ENCODE measurements at places on chromosomes 11 and 22.

GRCh38 chr22:46109474-46110003 lies 40.8 kb upstream of the PPARA start:
- no peak for DNase-seq

DNA sequence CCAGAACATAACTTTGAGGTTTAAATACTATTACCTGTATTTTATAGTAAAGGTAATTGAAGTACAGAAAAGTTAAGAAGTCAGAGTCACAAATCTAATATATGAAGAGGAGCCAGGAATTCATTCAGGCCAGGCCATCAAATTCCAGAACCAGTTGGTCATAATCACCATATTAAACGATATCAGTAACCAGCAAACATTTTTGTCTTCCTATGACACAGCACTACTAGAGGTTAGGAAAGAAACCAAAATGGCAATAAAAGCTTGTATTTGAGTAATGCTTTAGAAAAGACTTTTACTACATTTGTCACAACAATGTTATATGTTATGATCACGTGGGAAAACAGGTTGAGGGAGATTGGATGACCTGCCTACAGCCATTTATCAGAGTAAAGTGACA lies 62.2 kb downstream of the DKK3 start:
- no peak for DNase-seq

GRCh38 chr11:132872211-132872610 lies 660.1 kb downstream of the OPCML start:
- DNase-seq, result peak; percentile 2

DNA sequence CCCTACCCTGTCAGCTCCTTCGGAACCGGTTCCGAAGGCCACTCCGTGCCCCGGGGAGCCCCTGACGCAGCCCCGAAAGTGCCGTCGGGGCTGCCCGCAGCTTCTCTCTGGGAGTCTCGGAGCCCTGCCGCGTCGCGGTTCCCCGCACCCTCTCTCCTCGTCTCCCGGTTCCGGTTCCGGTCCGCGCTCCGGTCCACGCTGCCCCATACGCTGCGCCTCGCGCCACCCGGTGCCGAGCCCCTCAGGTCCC lies 618 bp downstream of the MTA2 start:
- peak; percentile 49 for DNase-seq

DNA sequence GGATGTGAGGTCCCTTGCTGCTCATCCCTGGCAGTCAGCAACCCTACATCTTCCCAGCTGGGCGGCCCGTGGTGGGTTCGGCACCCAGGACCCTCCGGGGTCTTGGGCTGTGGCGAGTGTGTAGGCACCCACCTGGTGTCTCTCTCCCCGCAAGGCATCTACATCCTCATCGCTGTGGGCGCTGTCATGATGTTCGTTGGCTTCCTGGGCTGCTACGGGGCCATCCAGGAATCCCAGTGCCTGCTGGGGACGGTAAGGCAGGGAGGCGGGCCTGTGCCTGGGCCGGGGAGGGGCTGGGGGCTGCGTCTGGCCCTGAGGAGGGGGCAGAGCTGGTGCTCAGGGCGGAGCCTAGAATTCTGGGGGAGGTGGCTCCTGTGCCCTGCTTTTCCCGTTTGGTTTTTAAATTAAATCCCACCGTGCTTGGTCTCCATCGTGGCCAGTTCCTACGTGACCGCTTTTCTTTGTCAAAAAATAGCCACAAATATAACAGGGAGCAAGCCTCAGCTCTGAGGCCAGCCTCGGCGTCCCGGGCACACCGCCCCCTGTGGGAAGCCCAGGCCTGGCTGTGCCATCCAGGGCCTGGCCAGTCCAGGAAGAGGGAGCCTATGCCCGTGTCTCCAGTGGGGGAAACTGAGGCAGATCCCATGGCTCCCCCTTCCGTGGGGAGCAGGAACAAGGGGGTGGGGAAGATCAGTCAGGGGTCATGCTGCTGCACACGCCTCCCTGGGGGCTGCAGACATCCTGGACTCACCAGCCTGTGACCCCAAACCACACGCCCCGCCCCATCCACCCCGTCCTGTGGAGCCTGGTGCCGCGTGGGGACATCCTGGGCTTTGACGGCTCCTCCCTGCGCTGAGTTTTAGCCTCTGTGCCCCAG lies 6.4 kb upstream of the TSSC4 start:
- no peak for DNase-seq

GRCh38 chr11:116910378-116910777 lies 73.0 kb upstream of the APOA1 start:
- no peak for DNase-seq

DNA sequence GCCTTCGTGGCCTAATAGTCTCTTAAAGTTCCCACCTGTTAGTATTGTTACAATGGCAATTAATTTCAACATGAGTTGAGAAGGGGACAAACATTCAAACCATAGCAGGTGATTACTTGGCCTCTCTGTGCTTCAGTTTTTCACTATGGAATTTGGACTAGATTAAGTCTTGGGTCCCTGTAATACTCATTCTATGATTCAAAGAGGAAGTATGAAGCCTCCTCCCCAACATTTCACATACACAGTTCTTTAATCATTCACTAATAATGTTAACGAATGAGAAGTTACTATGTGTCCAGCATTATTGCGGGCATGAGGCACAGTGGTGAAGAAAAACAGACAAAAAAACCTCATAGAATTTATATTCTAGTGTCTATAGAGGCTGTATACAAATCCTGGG lies 19.9 kb upstream of the USP47 start:
- DNase-seq, result no peak

DNA sequence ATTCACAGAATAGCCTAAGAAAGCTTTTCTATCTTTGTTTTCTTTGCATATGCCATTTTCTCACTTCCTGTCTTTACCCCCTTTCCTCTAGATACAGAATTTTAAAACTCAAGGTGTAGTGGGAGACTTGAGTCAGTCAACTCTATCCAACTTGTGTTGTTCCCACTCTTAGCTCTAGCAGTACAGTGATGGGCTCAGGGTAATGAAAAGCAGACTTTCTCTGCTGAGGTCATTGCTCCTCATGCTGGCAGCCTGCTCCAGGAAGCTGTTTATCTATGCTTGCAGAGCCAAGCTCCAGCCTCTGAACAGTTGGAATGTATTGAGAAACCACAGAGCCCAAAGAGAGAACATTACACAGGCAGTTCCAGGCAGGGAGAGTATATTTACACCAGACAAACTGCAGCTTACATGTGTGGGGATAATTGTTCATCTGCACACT lies 68.1 kb downstream of the CSTPP1 start:
- peak; percentile 59 for DNase-seq

DNA sequence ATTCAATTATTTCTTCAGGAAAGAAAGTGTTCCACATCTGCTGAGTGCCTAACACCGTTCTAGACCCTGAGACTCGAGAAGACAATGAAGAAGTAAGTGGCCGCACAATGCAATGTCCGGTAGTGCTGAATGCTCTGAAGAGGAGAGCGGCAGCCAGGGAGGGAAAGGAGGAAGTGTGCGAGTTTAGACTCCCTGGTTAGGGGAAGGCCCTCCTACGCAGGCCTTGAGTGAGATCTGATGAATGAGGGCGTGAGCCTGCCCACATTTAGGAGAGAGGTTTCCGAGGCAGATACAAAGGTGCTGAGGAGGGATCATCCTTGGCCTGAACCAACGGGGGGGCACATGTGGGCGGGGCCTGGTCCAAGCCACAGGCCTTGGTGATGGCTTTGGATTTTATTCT lies 558.6 kb downstream of the NTM start:
- DNase-seq, result no peak

GRCh38 chr11:85599083-85599482 lies 28.1 kb downstream of the DLG2 start:
- DNase-seq, result no peak

GRCh38 chr11:133906241-133906640 lies 50.5 kb downstream of the IGSF9B start:
- no peak for DNase-seq

DNA sequence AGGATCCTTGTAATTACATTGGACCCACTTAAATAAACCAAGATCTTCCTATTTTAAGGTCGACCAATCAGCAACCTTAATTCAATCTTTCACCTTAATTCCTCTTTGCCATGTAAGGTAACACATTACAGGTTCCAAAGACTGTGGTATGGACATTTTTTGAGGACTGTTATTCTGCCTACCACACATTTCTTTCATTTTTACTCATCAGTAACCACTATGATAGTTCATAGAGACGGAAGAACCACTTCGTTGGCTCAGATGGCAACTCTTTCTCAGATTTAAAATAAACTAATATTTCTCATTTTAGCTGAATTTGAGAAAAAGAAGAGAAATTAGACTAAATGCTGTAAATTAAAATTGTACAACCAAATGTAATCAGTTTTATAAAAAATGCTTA lies 96.3 kb downstream of the PAX6 start:
- DNase-seq, result no peak

- no peak for DNase-seq
These were observed 14.7 kb upstream of the SYTL2 start for GRCh38 chr11:85825616-85826015.

- DNase-seq, result peak; percentile 49
These were observed 1.7 kb downstream of the ANKRD13D start for GRCh38 chr11:67290801-67291200.

GRCh38 chr11:44286268-44286880 lies 23.6 kb downstream of the ALX4 start:
- DNase-seq, result peak; percentile 75

- DNase-seq, result peak; percentile 23
These were observed 57.8 kb upstream of the PSMA1 start for GRCh38 chr11:14577835-14578529.

GRCh38 chr11:12224537-12224893 lies 114.1 kb downstream of the MICAL2 start:
- no peak for DNase-seq

All from NCI-H82 (cell line).